ENCODE measurements at places on chromosomes 5 and 9. TPM values are rescaled to one million over a fixed set of nuclear protein-coding genes. Genes with fewer than 3 reads are reported as not detected.

DNA sequence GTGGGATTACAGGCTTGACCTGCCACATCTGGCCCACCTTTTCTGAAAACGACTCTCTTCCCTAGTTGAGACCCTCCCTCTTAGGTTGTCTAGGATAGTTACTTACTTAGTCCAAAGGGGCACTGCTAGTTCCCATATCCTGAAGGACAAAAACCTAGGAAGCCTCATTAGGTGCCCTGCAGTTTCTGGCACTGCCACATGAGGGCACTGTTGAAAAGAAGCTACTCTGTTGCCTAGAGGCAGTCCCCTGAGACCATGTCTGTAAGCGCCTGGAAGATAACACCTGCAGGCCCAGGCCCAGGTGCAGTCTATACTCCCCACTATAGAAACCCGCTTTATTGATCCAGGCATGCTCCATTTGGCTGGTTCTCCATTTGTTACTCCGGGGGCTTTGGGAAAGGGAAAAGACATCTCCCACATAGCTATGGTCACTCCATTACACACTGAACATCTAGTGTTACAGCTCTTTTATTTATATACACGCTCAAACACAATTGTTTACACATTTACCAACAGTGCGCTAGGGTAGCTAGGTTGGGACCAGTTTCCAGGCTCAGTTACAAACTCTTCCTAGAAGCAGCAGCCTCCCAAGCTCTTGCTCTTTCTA lies 73.4 kb upstream of the PPARGC1B start:
- DNase-seq, result no peak

The KIAA1958 gene
- total RNA-seq, result 3.0 TPM

DNA sequence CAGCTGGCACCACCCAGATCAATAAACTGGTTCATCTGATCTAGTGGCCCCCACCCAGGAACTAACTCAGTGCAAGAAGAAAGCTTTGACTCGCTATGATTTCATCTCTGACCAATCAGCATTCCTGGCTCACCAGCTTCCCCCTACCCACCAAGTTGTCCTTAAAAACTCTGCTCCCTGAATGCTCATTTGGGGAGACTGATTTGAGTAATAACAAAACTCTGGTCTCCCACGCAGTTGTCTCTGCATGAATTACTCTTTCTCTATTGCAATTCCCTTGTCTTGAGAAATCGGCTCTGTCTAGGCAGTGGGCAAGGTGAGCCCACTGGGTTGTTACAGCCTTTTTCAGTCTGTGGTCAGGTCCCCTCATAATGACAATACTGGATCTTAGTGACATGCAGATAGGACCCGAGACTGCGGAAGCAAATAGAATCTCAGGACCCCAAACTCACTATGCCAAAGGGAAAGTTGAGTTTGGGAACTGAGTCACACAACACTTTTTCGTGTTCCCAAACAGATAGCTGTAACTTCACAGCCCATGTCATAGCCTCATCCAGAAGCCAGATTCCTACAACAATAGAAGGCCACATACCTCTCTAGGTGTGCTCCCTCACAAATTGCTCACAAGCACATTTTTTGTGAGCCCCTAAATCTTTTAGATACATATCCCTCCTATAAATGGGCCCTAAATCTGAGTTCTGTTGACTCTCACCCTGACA lies 175.2 kb upstream of the RAI14 start:
- DNase-seq, result no peak

DNA sequence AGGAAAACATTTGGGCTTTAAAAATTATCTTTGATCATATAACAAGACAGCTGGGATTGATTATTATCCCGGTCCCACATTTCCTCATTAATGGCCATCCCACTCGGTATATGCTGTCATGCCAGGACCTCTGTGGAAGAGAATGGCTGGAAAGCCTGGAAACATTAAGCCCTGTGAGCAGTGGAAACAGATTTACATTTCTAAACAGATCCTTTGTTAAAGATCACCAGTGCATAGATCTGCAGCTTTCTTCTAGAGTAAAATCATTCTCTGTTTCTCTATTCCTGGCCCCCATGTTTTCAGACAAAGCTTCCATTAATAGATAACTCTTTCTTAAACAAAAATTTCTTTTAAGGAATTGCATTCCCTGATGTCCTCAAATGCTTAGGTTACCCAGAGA lies 152.2 kb downstream of the CAVIN4 start:
- DNase-seq, result no peak
